ENCODE measurements at places on chromosomes 3 and 15.

GRCh38 chr3:100603469-100603868 lies 5.9 kb upstream of the ADGRG7 start:
- DNase-seq = no peak

- no peak for DNase-seq
These were observed 33.0 kb downstream of the MITF start for GRCh38 chr3:69772152-69772867.

DNA sequence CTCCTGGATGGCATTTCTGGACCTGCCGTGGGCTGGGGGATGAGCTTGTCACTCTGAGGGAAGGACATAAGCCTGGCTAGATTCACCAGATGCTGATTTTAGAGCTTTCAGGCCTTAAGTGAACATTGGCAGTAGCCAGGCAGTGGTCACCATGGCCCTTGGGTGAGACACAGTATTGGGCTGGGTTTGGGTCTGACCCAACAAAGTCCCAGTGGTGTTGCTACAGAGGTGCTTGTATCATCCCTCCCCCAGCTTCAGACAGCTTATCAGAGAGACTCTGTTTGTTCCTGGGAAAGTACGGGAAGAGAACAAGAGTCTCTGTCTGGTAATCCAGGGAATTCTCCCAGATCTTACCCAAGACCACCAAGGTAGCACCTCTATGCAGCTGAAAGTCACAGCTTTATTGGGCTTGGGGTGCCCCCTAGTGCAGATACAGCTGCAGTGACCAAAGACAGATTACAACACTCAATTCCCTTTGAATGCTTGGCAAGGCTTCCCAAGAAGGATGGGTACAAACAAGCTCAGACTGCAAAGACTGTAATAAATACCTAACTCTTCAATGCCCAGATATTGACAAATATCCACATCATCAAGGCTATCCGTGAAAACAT lies 9.8 kb upstream of the RUVBL1 start:
- DNase-seq = no peak

- no peak for DNase-seq
These were observed 16.7 kb upstream of the TBC1D21 start for GRCh38 chr15:73856458-73857192.

DNA sequence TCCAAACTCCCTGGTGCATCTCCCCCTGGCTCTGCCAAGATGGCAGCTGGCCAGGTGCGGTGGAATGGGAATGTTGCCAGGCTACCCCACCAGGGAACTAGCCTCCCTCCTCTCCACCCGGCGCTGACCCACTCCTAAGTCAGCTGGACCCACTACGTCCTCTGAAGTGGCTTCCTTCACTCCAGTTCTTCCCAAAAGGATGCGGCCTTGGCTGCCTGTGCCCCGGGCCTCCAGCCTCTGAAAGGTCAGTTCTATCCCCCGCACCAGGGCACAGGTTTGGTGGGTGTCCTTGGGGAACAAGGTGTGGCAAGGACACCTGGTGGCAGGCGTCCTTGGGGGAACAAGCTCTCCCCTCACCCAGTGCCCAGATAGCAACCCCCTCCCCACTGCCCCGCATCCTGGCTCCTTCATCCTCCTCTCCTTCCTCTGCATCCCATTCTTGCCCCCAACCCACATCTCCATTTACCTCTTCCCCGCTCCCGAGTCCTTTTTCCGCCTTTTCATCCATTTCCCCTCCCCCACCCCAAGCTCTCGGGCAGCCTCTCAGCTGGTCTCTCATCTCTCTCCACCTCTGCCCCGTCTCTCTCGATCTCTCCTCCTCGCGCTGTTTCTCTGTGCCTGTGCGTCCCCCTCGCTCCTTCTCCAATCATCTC lies 54.0 kb downstream of the LHFPL4 start:
- no peak for DNase-seq

DNA sequence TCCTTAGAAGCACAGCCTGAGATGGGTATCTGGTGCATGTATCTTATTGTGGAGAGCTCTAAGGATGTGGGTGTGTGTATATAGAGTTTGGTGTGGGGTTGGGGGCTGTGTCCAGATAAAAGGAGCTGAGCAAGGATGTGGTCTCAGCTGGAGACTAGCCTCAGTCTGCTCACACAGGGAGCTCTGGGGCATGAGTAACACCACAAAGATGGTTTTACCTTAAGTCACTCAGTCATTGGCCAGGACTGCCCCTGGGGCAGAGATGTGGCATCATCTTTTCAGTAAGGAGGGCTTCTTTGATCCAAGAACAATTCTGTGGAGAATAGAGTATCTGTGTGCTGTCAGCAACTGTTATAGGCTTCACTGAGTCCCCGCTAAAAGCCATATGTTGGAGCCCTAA lies 163.4 kb upstream of the NUDT16 start:
- DNase-seq = no peak

GRCh38 chr15:77866186-77866585 lies 211.3 kb downstream of the TBC1D2B start:
- no peak for DNase-seq

DNA sequence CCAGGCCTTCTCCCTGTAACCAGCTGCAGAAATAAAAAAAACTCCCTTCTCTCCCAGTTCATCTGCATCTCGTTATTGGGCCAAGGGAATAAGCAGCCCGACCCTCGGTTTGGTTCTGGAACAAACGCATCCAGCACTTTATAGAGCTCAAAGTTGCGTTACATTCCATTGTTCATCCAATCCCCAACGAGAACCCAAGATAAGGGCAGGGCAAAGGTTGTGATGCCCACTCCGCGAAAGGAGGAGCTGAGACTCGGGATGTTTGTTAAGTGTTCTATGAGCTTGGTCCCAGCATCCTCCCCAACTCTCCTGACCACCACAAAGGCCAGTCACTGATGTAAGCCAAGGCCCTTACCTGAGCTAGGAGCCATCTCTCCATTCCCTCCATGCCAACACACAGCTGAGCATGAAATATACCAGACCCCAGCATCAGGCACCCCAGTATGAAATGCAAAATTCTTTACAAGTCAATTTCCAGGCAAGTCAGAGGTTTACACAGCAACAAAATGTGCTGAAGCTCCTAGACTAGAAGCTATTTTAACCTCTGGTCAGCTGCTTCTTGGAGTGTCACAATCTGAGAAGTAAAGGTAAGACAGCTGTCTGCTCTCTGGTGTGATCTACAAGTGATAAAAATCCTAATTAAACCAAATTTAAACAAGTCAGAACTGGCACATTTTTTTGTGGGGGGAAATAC lies 17.9 kb downstream of the CCDC12 start:
- DNase-seq = no peak

DNA sequence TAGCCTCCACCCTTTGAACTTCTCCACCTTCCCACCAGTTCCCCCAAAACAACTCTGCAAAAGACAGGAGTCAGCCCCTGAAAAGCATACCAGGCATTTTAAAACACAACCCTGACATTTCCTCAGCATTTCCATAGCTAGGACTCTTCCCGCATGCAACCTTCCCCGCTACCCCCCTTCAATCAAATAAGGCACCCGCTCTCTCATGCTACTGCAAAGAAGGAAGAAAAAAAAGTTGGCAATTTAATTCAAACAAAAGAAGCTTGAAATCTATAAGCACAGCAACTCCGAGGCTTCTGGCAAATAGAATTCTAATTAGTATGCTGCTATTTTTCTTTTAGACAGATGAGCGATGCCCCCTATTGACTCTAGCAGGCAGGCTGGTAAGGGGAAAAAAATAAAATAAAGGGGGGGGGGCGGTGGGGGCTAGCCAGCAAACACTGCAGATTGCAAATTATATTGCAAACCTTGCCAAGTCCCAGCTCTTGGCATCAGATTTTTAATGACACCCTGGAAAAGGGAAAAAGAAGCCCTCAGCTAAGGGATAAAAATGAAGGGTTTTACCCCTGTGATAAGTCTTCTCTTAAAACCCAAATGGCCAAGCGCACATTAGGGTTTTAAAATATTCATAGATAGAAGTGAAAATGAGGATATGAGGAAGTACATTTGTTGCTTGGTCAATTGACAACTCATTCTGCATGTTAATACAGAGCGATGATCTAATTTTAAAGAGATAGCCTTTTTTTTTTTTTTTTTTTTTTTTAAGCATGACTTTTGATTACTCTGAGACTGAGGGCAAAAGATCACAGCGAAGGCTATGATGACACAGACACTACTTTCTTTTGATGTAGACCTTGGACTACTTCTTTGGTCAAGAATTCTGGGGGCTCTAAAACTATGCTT lies 255.2 kb downstream of the NR2F2 start:
- no peak for DNase-seq

DNA sequence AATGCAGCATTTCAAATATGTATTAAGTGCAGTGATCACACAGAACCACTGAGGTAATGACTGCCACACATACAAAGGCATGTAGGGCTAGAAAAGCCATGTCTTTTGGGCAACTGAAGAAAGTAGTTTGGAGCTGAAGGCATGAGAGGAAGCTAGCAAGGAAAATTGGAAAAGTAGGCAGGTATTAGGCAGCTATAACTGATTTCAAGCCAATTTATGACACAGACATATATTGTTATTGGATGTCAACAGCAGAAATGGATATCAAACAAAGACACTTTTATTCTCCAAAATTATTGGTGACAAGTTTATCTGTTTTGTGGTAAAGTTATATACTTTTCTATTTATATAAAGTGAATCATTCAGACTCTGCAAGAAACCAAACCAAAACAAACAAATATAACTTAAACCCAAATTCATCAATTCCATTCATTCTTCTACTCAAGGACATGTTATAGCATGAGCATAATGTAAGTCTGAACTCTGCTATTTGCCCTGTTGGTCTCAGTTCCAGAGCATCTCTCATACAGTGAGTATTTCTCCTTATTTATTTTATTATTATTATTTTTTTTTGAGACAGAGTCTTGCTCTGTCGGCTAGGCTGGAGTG lies 307.4 kb upstream of the COL8A1 start:
- DNase-seq = no peak

GRCh38 chr3:15557511-15557946 lies 36.0 kb upstream of the COLQ start:
- DNase-seq = no peak

DNA sequence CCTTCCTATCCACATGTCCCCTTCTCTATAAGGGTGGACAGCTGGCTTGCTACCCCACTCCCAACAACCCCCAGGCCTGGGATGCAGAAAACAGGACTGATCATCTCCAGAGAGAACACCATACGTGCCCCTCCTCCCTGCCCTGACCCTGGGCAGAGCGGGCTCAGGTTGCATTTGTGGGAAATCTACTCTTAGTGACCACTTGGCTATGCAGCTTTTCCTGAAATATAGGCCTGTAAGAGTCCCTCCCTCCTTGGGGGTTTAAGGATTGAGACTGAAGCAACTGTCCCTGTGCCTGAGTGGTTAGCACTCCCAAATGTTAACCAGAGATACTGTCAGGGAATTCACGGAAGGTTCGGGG lies 11.7 kb downstream of the SH2D7 start:
- no peak for DNase-seq

GRCh38 chr3:140134231-140134965 lies 199.4 kb downstream of the CLSTN2 start:
- no peak for DNase-seq

DNA sequence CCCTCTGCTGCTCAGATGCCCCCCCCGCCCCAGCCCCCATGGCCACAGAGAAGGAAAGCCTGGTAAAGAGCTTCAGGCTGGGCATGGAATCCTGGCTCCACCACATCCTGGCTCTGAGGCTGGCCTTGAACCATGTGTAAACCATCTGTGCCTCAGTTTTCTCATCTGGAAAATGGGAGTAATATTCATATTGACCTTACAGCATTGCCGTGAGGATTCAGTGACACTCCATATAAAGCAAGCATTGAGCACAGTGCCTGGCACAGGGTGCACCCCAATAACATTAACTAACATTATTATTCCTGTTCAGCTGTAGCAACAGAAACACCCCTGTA lies 150.7 kb downstream of the XXYLT1 start:
- DNase-seq = no peak

DNA sequence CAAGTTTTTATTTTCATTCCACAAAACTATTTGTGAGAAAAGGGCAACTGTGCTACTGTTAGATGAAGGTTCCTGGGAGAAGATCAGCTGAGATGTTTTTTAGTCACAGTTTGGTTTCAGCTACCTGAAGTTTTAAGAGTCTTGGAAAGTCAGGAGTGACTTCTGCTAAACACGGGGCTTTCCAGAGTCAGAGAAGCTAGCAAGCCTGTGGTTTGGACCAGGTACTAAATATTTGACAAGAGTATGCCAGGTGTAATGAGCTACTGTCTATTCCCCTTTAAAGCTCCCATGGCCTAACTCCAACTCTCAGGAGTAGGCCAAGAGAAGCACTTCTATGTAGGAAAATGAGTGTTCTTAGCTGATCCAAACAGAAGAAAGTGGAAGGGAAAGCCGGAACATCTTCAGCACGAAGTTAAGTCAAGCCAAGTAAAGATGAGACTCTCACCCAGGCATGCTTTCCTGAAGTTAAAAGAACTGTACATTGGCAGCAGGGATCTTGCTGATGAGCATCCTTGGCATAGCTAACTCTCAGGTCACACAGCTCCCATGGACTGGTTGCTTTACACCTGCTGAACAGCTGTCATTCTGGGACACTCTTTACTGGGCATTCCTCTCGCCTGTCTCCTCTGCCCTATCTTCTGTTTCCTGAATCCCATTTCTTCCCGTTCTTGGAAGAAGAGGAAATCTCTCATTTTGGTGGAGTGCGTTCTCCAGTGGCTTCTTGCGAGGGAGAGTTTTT lies 22.5 kb downstream of the TM4SF18 start:
- no peak for DNase-seq

GRCh38 chr3:156586905-156587759 lies 32.2 kb upstream of the SSR3 start:
- no peak for DNase-seq

GRCh38 chr3:186633481-186633880 lies 6.7 kb upstream of the FETUB start:
- DNase-seq = no peak

DNA sequence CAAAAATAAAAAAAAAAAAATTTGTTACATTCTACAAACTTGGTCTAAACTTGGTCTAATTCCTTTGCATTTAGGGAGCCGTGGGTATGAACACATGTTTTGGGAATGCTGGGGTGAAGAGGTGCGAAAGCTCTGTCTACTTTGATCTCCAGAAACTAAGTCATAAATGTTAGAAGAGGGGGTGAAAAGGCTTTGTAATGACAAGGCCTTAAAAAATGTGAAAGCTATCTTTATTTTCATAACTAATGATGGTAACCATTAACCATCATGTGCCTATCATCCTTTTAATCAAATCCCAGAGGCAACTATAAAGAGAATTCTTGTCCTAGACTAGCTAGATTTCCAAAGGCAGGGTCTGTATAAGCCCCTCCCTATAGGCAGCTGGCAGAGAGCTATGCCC lies 60.9 kb downstream of the PRICKLE2 start:
- no peak for DNase-seq

DNA sequence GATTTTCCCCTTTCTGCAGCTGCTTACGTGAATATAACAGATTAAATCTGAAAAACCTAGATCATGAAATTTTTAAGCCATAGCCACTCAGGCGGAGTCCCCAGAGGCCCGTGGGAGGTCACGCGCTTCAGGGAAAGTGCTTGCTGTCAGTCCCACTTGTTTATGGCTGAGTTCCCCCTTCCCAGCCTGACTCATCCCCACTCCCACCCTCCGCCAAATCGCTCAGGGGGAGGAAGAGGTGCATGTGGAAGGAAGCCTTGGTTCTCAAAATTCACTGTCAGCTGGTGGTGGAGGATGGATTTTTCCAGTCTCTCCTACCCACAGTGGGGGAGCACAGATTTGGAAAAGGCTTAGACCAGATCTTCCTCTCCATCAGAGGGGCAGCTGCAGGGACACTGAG lies 67.4 kb downstream of the CORO2B start:
- no peak for DNase-seq

DNA sequence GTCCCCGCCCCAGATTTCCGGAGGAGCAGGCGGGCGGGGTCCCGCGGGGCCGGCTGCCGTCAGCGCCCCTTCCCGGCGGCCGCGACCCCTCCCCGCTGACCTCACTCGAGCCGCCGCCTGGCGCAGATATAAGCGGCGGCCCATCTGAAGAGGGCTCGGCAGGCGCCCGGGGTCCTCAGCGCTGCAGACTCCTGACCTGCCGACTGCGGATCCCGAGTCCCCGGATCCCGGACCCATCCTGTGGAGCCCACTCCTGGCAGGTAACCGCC lies at the start of gene TRH:
TRH (plus strand) TSS at position 157 of the 269 bp plus-strand sequence. CDS start 1,097 bp downstream, outside the sequence.
- no peak for DNase-seq
